Stimulated activated CD8-positive, alpha-beta memory T cell treated with anti-CD3 and anti-CD28 coated beads, Interleukin-2, amount 100 ng/mL, for 48 hours (primary cell): ENCODE measurements at places on chromosomes 6 and 20.

DNA sequence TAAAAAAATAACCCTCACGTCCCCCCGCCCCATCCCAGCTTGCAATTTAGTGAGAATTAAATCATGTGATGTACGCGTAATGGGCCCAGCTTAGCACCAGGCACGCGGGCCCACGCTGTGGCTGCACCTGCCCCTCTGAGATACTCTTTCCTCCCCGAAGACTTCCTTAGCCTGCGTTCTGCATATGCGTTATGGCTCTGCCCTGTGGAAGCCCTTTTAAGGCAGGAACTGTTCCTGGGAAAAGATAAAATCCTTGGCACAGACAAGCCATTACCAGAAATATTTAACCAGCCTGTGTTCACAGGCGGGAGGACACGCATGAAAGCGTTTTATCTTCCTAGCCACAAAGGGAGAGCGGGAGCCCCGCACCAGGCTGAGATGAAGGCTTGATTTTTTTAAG, 311.0 kb downstream of the LRFN2 start:
- no peak for DNase-seq

DNA sequence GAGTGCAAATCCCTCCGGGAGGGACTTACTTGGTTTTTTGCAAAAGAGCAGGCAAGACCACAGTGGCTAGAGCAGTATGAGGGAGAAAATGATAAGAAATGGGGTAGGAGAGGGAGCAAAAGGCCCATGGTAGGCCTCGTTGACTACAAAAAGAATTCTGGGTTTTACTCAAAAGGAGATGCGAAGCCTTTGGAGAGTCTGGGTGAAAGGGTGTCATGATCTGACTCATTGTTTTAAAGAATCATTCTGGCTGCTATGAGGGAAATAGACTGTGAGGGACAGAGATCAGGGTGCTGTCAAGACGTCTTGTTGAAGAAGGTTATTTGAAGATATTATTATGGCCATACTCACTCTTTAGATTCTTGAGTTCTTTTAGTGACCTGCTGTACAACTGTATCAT, 13.0 kb downstream of the TBC1D32 start:
- no peak for DNase-seq

DNA sequence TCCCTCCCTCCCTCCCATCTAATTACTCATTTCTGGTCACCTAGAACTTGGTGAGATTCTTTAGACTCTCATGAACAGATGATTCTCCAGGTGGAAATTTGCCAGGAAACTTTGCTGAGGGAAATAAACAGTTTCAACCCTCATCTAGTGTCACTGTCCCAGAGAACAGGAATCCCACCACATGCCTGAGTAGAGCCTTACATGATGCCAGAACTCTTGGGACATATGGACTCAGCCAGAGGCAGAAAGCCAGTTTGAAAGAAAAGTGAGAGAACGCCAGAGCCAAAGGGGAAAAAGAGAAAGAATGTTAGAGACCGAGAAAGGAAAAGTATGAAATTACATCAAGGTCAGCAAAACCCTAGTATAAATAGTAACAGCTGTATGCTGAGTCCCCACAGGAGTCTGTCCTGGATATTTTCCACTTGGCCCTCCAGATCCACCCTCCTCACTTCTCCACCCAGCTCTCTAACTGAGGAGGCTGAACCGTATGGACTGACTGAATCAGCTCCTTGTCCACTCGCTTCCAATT, 127.5 kb upstream of the COL21A1 start:
- DNase-seq: no peak

DNA sequence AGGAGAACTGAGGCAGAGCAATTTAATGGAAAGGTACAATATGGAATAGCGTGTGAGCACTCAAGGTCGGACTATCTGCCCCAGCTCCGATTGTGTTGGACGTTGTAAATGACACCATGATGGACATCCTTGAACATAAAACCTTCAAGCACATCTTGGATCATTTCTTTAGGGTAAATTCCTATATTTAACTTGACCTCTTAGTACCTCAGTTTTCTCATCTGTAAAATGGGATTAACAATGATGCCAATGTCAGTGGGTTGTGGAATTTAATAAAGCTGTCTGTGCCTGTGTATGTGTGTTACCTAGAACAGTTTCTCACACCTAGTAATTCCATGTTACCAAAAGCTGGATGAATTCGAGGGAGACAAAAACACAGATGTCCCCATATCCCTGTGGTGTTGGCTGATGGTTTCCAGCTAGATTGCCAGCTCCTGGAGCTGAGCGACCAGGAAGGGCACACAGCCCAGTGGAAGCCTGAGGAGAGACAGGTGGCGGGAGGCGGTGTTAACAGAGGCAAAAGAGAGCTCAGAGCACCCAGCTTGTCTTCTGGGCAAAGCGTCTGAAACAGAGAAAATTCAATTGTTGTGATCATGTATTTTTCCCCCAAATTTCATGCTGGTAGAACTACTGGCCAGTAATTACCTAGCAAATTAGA, 32.6 kb downstream of the MDFI start:
- DNase-seq: no peak

- DNase-seq: no peak
Measured at GRCh38 chr6:89081129-89081422, 525 bp downstream of the PNRC1 start.

DNA sequence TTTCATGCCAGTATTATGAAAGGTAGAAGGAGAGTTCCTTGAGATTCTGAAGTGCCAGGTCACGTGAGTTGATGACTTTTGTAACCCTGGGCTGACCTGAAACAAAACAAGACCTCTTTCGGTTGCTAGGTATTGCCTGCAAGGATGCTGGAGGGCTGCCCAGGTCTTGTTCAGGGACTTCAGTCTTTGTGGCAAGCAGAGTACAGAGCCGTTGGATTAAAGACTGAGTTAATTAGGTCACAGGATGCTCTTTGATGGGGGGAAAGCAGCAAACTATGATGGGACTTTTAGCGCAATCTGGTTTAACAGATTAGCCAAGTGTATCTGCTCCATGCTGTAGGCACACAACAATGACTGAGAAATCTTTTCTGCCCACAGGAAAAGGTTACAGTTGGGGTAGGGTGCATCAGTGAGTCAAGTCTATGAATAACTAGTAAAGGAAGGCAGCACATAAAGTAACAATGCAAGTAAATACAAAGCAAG, 12.8 kb upstream of the ELOVL5 start:
- no peak for DNase-seq

DNA sequence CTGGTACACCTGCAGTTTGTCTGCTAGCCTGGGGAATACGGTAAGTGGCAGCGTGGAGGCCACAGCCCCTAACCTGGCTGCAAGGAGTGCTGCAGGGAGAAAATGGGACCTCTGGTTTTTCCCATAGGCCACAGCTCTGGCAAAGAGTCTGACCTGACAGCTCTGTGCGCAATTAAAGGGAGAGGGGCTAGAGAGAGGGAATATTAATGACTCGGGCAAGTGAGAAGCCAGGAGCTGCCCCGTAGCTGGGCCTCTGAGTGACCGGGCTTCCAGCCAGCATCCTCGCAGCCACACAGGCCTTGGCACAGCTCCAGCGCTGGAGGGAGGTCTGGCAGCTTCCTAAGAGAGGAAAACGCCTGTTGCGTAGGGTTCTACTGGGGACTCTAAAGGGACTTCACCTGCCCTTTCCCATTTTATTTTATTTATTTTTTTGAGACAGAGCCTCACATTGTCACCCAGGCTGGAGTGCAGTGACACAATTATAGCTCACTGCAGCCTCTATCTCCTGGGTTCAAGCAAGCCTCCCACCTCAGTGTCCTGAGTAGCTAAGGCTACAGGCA, 18.2 kb upstream of the OCSTAMP start:
- no peak for DNase-seq

DNA sequence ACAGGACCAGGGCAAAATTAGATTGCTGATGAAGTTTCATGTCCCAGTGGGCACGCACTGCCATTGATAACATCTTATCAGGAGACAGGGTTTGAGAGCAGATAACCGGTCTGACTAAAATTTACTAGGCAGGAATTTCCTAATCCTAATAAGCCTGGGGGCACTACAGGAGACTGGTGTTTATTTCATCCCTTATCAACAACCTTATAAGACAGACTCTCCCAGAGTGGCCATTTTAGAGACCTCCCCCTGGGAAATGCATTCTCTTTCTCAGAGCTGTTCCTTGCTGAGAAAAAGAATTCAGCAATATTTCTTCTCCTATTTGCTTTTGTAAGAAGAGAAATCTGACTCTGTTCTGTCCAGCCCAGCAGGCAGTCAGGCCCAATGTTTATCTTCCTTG, 423.4 kb upstream of the IMPG1 start:
- no peak for DNase-seq

DNA sequence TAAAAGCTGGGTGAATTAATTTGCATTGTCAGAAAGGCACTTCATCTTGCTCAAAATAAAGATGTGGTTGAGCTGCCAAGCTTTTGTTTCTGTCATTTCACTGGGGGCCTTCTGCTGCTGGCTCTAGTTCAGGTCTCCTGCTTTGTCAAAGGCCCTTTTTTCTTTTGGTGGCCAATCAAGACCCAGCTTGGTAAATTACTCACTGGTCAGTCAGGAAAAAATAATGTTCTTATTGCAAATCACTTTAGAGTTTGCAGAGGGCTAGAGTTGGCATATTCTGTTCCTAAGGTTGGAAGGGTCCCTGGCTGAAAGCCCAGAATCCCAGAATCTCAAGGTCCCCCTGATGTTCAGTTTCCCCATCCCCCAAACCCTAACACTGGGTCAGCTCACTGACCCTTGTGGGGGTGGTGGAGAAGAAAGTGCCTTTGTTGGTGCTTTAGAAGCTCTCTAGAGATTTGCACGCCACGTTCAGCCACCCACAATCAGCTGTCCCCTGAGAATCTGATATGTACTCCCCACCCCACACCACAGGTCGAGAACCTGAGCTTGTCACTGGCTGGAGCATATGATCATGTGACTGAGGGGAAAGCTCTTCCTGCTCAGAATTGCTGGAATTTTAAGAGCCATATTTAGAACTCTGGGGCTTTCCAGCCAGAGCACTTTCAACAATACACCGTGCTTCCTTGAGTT, 21.7 kb upstream of the BNIP5 start:
- DNase-seq: no peak

DNA sequence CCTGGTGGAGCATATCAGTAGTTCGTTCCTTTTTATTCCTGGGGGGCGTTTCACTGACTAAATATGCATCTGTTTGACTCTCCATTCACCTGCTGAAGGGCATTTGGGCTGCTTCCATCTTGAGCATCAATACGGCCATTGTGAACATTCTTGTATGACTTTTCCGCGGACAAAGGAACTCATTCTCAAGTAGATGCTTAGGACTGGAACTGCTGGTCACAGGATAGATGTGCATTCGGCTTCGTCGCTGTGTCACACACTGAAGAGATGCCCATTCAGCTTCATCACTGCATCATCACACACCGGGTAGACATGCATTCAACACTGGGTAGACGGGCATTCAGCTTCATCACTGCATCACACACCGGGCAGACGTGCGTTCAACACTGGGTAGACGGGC, 95.3 kb downstream of the TAF4 start:
- DNase-seq: no peak

- DNase-seq: no peak
Measured at GRCh38 chr6:19662911-19663310, 174.3 kb upstream of the ID4 start.

- peak; percentile 48 for DNase-seq
Measured at GRCh38 chr6:45421709-45422502, 44.2 kb upstream of the SUPT3H start.

- no peak for DNase-seq
Measured at GRCh38 chr6:42315259-42315990, 97.8 kb upstream of the MRPS10 start.

- DNase-seq: no peak
Measured at GRCh38 chr6:136012943-136013342, 161.4 kb downstream of the PDE7B start.

DNA sequence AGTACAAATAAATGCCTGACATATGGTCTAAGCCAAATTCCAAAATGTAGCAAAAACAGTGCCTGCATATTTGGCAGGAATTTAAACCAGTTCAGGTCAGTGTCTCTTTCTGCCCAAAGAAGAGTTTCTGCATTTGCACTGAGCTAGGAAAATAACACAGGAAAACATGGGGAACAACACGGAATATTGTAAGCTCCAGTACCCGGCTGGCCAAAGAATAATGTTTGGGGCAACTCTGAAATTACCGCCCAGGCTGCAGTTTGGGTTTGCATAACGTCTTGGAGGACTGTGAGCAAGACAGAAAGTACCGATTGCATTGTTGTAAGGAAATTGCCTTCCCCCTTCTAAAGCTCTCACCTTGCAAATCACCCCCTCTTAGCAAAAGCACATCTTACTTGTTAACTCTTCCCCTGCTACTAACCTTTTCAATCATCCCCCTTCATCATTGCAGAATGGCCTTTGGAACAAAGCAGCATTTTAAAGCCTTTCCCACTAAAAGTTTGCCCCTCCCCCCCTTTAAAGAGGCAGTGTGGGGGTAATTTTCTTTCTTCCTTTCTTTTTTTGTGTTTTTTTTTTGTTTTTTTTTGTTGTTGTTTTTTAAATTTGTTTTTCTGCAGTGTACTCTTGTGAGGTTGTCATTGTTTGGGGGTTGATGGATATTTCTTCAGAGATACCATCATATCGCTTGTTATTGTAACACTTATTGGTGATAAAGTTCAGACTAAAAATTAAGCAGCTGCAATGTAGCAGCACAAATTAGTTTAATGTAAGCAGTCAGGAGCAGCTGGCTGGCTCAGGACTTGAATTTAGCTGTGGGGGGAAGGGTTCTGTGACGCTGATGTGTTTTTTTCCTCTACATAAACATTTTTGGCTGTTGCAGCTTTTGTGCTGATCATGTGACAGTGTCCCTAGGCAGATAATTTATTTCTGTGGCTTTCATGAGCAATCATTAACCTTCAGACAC, 100.0 kb upstream of the CITED2 start:
- DNase-seq: no peak

DNA sequence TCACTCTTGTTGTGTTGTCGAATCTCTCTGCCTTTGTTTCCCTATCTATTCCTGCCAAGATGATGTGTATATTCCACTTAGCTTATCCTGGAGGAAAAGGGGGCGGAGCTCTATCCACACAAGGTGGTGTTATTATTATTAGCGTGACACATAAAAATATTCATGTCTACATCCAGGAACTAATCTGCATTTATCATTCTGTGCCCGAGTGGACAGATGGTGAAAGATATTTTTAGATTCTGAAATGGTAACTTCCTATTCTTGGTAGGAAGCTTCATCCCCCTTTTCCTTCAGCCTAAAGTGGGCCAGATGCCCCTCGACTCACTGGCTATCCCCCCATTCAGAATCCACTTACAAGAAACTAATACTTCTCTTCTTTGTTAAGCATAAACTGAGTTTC, 2.0 kb downstream of the XKR7 start:
- DNase-seq: no peak

GRCh38 chr20:48171071-48171470, 385.8 kb upstream of the SULF2 start:
- no peak for DNase-seq
